ENCODE measurements at places on chromosomes 2 and 18.

DNA sequence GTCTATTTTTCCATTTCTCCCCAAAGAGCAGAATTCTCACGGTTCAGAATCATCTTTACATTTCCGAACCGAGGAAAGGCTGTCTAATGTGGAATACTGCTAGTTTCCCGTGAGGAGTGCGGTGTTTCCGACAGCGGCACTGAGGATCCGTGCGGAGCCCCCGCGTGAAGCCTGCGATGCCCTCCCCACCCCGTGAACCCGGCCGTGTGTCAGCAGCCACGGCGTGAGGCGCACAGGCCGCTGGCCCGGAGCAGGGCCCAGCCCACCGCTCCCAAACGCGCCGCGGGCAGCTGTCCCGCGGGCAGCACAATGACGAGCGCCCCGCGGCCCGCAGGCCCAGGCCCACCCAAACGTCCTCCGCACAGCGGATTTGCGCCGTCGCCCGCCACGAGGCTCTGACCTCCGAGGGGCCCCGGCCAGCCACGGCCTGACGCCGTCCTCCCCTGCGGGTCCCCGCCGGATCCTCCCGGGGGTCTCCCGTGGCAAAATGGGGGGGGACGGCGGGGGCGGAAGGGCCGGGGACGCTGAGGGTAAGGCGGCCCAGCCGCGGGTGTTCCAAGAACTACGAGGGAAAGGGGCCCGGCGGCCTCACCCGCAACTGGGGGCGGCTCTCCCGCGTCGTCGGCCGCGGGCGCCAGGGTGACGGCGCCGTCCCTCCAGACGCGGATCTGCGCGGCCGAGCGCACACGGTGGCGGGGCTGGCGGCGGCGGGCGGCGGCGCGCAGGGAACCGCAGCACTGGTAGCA is 796 bp downstream of the SPIRE1 start:
- DNase-seq: peak; percentile 77

GRCh38 chr2:191797942-191798876 is 48.7 kb downstream of the CAVIN2 start:
- no peak for DNase-seq

DNA sequence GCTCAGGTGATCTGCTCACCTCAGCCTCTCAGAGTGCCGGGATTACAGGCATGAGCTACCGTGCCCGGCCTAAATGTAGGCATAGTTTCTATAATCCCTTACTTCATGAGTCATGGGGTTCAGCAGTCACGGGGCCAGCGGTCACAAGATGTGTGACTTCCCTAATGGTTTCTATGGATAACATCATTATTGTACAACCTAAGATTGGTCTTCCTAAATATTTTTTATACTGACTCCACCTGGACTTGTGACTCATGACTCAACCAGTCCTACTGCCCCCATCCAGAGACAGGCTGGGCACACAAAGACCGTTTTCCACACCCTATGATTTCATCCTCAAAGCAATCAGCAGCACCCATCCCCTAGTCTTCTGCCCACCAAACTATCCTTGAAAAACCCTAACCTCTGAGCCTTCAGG is 15.9 kb downstream of the FAM210A start:
- DNase-seq: no peak

DNA sequence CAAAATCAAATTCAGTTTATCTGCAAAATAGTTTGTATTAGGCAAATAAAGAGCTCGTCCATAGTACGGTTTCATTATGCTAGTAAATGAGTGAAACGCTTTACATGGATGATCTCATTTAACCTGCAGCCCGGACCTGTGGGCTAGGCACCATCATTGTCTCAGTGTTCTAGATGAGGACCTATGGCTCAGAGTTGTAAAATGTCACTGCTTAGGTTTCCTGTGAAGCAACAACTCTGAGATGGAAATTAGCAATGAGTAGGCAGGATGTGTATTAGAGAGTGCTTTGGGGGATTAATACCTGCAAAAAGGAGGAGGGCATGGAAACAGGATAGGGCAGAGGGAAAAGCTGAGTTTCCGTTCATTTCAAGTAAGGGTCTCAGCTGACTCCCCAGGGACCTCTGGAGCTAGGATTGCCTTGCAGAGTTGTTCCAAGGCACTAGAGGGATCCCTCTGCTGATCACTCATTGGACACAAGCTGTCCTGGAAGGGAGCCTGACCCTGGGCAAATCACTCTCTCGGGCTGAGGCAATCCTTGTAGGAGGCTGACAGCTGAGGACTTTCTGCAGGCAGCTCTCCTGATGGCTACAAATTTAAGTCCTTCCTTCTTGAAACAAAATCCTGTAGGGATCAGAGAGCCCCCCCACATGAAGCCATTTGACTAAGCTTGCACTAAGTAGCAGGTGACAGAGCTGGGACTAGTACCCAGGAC is 58.8 kb upstream of the SIX2 start:
- DNase-seq: no peak

GRCh38 chr2:156986339-156986988 is 271.0 kb upstream of the GALNT5 start:
- no peak for DNase-seq

DNA sequence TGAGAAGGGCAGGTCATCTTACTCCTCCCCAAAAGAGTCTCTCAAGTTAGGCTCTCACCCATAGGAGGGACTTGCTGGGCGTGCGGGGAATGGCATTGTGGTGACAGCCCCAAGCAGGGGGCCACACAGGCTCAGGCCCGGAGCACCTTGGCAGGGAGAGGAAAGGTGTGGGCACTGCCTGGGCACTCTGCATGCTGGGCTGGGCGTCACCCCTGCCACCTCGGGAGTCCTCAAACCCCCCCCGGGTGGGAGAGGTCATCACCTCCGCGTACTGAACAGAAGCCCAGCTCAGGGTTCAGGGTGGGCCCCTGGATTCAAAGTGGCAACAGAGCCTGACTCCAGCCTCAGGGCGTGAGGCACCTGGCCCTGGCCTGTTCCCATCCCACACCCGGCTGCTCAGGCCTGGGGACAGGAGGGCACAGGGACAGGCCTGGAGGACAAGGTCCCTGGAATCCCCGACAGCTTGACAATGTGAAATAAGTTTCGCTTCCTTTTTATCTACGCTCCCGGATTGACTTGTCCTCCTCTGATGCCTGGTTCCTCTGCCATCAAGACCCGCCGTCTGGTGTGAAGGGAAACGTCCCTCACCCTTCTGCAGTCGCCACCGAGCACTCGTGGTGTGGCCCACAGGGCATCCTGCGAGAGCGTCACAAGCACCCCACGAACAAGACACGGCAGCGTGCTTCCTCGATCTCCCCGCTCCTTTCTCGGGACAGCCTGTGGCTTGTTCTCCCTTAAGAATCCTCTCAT is 97.8 kb downstream of the HDAC4 start:
- peak; percentile 44 for DNase-seq

- no peak for DNase-seq
These were observed 1119.7 kb upstream of the CNTNAP5 start for GRCh38 chr2:122905431-122905830.

DNA sequence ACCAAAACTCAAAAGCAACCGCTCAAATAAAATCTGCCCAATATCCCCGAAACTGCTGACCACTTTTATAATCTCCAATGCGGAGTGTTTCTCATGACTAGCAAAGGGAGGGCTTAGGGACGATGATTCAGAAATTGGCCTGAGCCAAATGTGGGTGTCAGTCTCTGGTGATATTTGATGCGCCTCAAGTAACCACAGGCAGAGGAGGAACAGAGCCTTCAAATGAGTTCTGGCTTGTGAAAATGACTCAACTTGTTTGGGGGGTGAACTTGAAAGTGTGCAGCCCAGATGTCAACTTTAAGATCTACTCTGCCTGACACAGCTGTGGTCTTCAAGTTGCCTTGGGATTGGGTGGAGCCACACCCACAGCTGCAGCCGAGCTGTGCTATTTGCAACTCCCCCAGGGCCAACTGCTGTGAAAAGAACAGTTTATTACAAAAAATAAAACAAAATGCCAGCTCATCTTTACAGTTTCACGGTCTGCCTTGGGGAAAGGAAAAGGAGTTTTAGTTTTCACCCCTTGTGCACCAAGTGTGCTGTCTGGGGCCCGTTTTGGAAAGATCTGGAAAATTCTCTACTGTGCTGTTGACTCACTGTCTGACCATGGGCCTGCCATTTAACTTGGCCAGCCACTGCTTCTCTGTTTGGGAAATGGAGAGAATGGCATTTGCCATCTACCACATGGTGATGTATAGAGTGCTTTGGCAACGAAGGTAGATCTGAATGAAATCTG is 222.1 kb downstream of the MTX2 start:
- DNase-seq: peak; percentile 81

DNA sequence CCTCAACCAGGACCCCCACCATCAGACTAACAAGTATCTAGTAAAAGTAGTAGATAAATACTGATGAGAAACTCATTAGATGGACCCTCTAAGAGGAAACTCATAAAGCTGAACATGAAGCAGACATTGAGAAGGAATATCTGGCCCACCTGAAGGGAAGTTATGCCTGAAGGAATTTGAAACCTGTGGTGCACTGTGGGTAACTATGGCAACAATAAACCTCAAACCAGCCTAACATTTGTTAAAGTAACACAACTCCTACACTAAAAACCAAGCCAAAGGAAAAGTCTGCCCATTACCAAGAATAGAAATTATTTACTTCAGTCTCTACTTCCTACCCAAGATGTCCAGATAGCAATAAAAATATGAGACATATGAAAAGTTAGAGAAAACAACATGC is 43.4 kb downstream of the KIAA1328 start:
- no peak for DNase-seq

DNA sequence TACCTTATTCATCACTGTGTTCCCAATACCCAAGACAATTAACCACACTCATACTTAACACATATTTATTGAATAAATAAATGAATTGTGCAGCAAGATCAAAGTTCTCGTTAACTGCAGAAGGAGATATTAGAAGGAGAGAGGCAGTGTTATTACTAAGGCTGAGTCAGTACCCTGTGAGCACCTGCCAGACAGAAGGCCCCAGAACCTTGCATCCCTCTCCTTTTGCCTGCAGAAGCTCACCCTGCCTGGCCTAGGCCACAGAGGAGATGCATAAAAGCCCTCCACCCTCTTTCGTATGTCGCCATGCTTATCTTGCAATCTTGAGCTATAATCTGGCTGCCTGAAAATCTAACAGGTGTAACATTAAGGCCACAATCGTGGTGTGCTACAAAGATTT is 20.5 kb upstream of the RNF149 start:
- DNase-seq: no peak

All from left ventricle myocardium superior (tissue), 1 donor.